NCI-H446 (cell line): ENCODE measurements at places on chromosomes 2 and 18.

DNA sequence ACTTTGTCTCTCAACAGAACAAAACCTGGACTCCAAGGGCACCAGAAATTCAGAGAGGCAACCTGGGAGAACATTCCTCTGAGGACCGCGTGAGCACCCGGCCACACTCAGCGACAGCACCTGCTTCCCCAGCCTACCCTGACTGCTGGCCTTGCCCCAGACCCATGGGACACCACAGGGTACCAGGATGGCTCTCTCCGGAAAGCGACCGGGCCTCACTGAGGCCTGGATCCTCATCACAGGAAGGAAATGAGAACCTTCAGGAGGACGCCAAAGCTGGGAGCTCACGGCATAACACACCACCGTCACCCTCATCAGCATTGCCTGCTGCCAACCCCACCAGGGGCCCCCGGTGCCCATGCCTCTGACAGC, 38.9 kb downstream of the HS6ST1 start:
- DNase-seq: no peak

DNA sequence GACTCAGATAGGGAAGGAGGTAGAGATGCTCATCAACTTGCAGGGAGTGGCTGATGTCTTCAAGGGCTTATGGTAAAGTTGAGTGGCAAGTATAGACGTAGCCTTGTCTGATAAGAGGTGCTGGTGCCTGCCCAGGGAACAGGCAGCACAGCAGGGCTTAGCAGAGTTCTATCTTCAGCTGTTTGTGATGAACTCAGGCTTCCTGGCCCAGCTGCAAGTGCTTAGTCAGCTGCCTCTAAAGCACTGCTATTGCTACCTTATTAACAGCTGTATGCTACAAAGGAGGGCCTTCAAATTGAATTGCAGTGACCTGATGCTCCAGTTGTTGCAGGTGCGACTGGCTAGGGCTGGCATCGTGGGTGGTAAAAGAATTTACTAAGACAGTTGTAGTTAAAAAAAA, 82.1 kb downstream of the TSN start:
- no peak for DNase-seq

- DNase-seq: no peak
These were observed 76.0 kb downstream of the CBLN2 start for GRCh38 chr18:72468021-72468710.

DNA sequence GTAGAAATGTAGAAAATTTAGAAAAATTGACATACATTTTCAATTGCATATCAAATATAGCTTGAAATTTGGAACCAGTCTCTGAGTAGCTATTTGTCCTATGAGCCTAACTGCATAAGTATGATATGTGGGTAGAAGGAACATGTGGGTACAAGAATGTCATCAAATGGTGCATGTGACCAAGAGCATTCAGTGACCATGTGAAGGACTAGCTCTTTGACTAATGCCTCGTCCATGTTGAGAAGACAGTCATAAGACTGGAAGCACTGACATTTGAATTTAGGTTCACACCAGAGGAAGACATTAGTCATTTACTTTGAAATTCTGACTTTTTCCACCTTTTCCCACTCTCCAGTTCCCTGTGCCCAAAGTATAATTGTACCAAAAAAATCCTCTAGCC, 12.6 kb downstream of the MRPL44 start:
- no peak for DNase-seq

DNA sequence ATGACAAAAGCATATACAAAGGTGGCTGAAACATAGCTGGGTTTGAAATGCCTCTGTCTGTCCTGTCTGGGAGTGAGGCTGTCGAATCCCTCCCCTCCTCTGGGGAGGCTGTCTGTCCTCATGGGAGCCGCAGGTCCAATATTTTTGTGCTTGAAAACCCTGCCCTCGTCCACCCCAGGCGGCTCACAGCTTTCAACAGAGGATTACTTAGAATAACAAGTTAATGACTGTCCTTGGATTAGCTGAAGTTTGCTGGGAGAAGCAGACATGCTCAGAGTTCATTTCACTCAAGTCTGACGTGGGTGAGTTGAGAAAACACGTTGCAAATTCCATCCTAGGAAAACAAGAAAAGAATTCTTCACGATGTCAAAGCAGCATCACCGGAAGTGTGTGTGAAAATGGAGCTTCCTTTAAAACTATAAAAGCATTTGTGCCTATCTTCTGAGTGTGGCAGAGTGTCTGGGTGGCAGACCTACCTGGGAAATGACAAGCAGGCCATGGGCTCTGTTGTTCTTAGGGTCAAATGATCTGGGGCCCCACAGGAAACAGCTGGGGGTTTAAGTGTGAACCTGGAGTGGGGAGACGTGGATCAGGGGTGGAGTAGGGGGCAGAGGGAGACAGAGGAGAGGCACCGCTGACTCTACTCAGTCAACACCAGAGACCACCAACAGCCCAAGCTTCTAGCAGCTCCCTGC, 77.1 kb downstream of the DDX1 start:
- no peak for DNase-seq

GRCh38 chr2:233462202-233462785, 104.3 kb downstream of the USP40 start:
- no peak for DNase-seq

GRCh38 chr2:103132536-103133217, 370.8 kb downstream of the TMEM182 start:
- no peak for DNase-seq

GRCh38 chr2:158412206-158412605, 44.3 kb downstream of the CCDC148 start:
- no peak for DNase-seq

GRCh38 chr2:233865838-233866237, 2.3 kb downstream of the MSL3B start:
- no peak for DNase-seq
